Fibroblast of lung (primary cell): ENCODE measurements at places on chromosomes 1 and 21.
A peak's percentile ranks its signal among the peaks of the same experiment; 100 is the strongest.

GRCh38 chr1:192977089-192977706, 82.0 kb downstream of the UCHL5 start:
- DNase-seq, result no peak

GRCh38 chr1:186754542-186755145, 74.1 kb upstream of the PLA2G4A start:
- no peak for DNase-seq

DNA sequence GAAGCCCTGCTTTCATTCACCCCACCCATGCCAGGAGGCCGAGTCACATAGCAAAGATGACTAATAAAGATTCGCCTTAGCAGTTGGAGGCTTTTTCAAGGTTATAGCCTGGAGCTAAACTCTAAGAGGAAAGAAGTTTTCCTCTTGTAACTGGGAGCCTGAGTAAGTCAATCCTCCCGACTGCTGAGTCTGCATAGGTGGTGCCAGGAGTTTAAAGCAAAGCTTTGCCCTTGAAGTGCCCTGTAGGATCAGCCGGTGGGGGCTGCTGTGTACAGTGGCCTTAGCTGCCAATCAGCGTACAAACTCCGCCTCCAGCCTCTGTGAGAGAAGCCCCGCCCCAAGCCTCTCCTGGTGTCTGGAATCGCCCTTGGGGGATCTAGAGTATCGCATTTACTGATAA, 147.5 kb upstream of the SPATA6 start:
- peak; percentile 22 for DNase-seq

DNA sequence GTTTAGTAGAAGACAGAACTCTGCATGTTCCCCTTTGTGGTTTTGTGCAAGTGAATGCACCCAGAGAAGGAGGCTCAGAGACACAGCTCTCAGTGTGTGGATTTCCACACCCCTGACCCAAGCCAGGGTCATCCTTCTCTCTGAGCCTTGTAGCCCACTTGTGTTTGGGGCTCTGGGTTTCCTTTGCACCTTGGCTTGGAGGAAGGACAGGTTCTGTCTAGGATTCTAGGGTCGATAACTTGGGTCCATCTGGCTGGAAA, 27.2 kb downstream of the MYOG start:
- DNase-seq, result no peak

DNA sequence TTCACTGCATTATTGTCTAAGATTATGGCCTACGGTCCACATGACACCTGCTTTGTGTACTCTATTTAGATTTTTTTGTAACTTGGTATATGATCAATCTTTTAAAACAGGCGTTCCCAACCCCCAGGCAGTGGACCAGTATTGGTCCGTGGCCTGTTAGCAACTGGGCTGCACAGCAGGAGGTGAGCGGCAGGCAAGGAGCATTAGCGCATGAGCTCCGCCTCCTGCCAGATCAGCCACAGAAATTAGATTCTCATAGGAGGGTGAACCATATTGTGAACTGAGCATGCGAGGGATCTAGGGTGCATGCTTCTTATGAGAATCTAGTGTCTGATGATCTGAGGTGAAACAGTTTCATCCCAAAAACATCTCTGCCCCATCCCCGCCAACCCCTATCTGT, 228.4 kb upstream of the NR5A2 start:
- no peak for DNase-seq
